ENCODE measurements at places on chromosomes 16 and 17. TPM values are rescaled to one million over a fixed set of nuclear protein-coding genes. Genes with fewer than 3 reads are reported as not detected.

Gene MYH11
- 121 TPM for total RNA-seq

- DNase-seq: no peak
Measured at GRCh38 chr17:31068291-31068690, 26.5 kb upstream of the NF1 start.

Gene RASL10B
- 0.34 TPM for total RNA-seq

Gene FLOT2
- total RNA-seq: 63.9 TPM

Gene NTN1
- 33.6 TPM for total RNA-seq

DNA sequence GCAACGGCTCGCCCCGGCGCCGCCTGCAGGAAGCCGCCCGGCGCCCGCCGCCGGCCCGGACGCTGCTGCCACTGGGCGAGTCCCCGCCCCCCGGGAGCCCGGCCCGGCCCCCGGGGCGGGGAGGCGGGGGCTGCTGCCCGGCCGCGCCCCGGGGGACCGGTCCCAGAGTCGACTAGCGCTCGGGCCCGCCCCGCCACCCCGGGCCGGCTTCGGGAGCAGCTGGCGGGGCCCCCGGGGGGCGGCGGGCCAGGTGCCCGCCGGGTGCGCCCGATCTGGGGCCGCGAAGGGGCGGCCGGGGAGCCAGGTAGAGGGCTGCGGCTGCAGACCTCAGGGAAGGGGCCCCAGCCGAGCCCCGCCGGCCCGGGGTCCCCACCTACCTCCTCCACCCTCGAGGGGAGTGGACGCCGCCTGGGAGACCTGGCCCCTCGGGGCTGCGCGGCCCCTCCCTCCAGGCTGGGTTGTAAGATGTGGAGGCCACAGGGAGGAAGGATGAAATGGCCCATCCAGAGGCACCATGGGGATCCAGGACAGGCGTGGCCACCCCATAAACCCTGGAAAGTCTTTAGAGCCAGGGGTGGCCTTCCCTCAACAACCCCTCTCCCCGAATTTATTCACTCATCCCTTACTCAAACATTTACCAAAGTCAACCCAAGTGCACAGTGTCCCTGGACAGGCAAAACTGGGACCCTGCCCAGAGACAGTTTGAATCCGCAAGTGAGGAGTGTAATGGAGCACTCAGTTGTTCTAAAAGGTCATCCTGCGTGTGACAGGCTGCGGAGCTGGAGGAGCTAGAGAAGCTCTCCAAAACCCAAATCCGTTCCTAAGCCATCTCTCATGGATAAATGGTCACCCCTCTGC, at the start of gene CDYL2:
Gene CDYL2 (minus strand): TSS at position 73 of the 858 bp plus-strand sequence. CDS start 425 bp downstream, outside the sequence.
- no peak for DNase-seq

DNA sequence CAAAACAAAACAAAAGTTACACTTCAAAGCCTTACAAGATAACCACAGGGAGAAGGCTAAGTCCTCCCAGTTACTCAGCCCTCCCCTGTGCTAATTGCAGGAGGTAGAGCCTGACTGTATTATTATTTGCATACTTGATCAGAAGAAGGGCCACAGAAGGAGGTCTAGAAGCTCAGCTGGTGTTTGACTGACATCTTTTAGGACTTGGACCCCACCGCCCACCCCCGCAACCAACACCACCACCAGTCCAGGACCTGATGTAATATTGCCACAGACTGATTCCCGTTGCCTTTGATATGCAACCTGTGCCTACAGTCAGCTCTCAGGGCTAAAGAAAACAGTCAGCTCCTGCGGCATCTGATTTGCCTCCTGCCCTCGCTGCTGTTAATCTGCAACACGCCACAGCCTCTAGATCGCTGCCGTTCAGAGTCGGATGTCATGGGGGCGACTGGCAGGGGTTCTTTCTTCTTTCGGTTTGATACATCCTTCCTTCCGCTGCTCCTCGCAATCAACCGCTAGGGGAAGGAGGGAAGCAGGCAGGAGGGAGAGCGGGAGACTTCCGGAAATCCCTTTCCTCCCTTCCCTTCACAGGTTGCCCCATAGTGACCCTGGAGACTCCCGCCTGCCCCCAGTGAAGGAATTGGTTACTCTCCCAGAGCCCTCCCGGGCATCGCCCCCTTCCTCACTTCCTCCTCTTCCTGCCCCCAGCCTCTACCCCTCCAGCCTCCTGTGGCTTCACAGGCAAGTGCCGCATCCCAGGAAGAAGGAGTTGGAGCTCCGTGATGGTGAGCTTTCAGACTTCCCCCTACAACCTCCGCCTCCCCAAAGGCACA, 90.5 kb upstream of the SOX9 start:
- no peak for DNase-seq

GRCh38 chr17:33968350-33969044, 286.6 kb upstream of the CCL2 start:
- no peak for DNase-seq

Gene KREMEN2
- total RNA-seq: not detected

Gene SDR42E2
- total RNA-seq: not detected

Gene GP1BA
- not detected for total RNA-seq

Gene TPSAB1
- 20.4 TPM for total RNA-seq

DNA sequence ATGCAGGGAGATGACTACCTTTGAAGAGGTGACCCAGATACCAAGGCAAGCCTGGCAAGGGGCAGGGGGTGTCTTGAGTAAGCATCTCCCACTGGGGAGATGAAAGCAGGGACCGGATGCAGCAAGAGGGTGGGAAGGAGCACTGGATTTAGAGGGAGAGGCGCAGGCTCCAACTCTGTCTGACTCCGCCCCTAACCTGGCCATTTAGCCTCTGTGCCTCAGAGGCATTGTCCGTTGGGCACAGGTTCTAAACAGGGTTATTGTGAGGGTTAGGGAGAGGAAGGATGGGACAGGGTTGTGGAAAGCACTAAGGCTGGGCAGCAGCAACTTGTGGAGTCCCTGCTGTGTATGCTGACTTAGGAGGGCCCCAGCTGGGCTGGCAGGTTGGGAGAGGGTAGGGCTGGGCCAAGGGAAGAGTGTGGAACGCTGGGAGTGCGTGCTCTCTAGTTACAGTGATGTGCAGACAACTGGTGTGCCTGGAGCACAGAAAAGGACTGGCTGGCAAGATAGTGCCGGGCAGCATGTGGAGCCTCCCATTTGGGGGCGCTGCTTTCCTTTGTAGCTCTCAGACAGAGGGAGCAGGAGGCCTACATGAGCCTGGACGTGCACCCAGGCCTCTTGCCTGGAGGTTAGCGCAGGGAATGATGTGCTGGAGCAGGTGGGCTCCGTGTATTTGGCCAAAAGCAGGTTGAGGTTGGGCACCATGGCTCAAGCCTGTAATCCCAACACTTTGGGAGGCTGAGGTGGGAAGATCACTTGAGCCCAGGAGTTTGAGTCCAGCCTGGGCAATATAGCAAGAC, 26.2 kb downstream of the TBX2 start:
- no peak for DNase-seq

- no peak for DNase-seq
Measured at GRCh38 chr16:53094013-53094630, 39.3 kb downstream of the CHD9 start.

GRCh38 chr17:79627184-79627765, 16.4 kb upstream of the RBFOX3 start:
- DNase-seq: no peak

GRCh38 chr16:11675561-11676511, 7.6 kb downstream of the SNN start:
- DNase-seq: no peak

DNA sequence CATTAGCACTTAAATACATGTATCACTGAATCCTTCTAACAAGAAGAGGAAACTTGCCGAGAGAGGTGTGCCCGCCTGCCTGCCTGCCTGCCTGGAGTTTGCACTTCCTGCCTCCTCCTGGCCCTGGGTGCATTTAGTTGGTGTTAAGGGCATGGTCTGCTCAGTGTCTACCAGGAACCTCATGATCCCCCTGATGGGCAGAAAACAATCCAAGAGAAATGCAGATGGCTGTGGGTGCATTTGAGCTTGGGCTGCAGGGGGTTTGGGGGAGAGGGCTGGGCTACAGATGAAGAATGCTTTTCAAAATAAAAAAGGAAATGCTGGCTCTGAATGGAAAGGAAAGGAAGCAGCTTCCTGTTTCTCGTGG, 10.1 kb downstream of the KSR1 start:
- DNase-seq: no peak

GRCh38 chr16:86037999-86038925, 139.3 kb downstream of the IRF8 start:
- DNase-seq: no peak

DNA sequence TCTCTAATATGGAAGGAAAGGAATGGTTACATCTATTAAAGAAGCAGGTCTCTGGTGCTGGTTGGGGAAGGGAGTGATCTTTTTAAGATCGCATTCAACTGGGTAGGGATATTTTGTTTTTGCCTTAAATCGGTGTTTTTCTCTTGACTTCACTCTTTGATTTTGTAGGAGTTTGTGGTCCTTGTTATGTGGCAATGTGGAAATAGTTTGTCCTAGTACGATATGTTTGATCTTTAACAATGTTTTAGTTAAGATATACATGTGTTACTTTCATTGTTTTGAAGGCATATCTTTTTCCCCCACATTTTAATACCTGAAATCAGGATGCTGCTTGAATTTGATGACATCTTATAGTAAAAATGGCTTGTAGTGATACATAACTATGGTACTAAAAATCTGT, 8.7 kb downstream of the GGNBP2 start:
- DNase-seq: no peak

GRCh38 chr16:30112197-30113030, 923 bp downstream of the GDPD3 start:
- DNase-seq: no peak

- no peak for DNase-seq
Measured at GRCh38 chr17:71975331-71975801, 145.5 kb upstream of the SOX9 start.

DNA sequence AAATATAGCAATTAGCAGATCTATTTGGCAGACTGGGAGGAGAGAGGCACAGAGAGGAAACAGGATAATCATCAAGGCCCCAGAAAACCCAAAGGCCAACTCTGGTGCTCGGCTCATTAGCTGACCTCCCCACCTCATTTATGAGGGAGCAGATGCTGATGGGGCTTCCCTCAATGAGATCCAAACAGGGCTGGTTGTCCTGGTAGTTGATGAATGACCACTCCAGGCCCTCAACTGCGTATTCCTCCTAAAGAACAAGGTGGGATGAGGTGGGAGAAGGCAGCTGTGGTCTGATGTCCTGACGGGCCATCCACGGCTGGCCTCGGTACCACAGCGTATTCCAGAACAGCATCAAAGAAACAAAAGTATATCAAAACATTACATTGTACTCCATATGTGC, 20.8 kb downstream of the ZNHIT3 start:
- no peak for DNase-seq

Gene C17orf50
- not detected for total RNA-seq

DNA sequence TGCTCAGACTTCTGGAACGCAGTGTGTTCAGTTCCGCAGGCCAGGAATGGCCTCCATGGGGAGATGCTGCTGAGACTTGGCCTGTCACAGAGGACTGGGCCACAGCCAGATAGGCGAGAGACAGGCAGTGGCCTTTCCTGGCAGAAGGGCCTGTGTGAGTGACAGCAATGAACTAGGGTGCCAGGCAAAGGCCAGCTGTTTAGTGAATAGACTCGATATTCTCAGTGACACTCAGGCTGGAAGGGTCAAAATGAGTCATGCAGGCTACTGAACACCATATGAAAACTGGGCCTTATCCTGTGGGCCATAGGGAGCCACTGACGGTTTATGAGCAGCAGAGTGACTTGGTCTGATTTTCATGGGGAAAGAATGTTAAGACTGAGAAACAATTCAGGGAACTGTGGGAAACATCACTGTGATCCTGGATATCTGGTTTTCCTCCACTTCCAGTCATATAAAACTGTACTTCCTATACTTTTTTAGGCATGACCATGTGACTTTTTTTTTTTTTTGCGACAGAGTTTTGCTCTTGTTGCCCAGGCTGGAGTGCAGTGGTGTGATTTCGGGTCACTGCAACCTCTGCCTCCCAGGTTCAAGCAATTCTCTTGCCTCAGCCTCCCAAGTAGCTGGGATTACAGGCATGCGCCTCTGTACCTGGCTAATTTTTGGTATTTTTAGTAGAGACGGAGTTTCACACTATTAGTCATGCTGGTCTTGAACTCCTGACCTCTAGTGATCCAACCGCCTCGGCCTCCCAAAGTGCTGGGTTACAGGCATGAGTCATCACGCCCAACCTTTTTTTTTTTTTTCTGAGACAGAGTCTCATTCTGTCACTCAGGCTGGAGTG, 5.2 kb upstream of the NUBP1 start:
- DNase-seq: no peak

GRCh38 chr16:25121824-25122600, 10.5 kb downstream of the LCMT1 start:
- DNase-seq: no peak

GRCh38 chr17:37844158-37844976, 79.8 kb upstream of the TBC1D3K start:
- no peak for DNase-seq

DNA sequence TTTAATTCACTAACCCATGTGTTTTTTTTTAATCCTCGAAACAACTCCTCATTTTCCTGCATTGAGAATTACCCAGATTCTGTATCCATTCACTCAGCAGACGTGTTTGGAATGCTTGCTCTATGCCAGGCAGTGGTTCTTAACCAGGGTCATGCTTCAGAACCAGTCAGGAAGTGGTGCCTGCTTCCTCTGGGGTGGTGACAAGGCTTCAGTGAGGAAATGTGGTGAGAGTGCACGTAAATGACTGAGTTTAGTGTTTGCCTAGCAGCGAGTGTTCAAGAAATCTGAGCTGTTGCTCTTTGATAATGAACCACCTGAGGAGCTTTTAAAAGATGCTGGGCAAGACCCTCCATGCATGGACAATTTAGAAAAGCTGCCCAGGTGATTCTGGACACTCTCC, 9.9 kb downstream of the ZFP90 start:
- DNase-seq: no peak

DNA sequence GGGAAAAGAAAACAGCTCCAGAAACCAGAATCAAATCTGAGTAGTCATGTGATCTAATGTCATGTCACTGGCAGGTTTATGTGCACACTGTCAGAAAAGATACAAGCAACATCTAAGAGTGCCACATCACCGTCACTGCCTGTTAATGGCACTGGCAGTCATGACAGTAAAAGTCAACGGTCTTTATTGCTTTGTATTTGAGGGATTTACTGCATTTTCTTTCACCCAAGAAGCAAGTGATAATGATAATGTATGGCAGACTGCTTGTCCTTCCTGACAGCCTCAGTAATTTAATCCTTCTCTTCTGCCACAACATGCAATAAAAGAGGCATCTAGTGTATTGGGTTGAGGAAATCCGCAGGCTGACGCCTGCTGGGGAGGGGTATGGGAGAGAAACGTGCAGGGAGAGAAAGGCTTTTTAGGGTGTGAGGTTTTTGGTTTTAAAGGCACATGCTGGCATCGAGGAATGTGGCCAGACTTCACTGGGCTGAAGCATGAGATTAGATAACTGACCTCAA, 92.4 kb downstream of the RPGRIP1L start:
- DNase-seq: no peak
